ENCODE measurements at places on chromosomes 1 and 21.

DNA sequence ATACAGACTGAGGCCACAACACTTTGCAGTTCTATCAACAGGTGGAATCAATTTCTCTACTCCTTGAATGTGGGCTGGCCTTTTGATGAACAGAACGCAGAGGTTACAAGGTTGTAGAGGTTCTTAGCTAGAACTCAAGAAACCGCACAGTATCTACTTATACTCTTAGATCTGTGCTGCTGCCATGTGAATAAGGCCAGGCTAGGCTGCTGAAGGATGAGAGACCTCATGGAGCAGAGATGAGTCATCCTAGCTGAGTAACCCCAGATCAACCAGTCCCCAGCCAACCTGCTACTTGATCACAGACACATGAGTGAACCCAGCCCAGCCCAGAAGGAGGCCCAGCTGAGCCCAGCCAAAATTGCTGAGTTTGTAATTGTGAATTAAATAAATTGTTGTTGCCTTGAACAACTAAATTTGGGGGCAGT, 35.3 kb upstream of the BCAR3 start:
- DNase-seq: peak; percentile 91

GRCh38 chr1:59016390-59016789, 232.5 kb upstream of the JUN start:
- DNase-seq: no peak

DNA sequence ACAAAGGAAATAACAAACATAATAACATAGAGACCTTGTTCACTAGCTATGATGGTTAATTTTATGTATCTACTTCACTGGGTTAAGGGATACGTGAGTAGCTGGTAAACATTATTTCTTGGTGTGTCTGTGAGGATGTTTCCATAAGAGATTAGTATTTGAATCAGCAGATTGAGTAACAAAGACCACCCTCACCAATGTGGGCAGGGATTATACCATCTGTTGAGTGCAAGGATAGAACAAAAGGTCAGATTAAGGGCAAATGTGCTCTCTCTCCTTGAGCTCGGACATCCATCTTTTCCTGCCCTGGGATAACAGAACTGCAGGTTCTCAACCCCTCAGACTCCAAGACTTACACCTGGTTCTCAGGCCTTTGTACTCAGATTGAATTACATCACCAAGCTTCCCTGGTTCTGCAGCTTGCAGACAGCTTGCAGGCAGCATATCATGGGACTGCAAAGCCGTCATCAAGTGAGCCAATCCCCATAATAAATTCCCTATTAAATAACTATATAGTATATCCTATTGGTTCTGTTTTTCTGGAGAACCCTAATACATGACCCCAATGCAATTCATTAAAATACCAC, 9.2 kb downstream of the SPATA6 start:
- DNase-seq: no peak

DNA sequence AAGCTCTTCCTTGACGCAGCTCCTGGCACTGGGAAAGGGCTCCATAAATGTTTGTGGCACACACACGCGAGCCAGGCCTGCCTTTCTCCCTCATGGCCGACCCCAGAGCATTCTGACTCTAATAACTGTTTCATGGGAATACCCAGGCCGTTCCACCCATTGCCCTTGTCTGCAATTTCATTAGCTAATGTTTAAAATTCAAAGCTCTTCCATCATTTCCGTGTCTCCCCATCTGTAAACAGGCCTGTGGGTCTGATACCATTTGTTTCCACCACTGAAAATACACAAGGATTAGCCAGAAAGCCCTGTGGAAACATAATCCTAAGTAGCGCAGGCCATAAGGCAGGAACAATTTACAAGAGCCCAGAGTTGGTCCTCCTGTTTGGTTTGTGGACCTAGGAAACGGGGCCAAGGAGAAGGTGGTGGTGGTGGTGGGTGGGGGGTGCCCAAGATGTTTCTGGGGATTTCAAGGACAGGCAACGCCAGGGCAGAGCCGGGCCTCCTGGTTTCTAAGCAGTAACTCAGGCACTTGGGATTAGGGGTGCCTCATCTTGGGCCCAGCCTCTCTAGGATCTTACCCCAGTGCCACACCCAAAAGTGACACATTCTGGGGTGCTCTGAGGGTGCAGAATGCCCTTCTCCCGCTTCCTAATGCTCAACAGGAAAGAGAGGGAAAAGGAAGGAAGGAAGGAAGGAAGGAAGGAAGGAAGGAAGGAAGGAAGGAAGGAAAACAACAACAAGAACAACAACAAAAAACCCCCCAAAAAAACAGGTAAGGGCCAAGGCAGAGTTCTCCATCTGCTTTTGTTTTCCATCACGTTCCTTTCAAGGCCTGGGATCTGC, 79.4 kb downstream of the SSBP3 start:
- no peak for DNase-seq

DNA sequence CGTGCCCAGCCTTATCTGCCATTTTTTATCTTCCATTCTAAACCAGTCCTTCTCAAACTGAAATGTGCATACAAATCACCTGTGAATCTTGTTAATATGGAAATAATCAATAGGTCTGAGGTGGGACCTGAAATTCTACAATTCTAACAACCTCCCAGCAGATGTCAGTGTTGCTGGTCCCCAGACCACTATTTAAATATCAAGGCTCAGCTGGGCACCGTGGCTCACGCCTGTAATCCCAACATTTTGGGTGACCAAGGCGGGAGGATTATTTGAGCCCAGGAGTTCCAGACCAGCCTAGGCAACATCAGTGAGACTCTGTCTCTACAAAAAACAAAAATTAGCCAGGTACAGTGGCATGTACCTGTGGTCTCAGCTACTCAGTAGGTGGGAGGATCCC, 4.1 kb downstream of the UQCRHL start:
- DNase-seq: no peak

DNA sequence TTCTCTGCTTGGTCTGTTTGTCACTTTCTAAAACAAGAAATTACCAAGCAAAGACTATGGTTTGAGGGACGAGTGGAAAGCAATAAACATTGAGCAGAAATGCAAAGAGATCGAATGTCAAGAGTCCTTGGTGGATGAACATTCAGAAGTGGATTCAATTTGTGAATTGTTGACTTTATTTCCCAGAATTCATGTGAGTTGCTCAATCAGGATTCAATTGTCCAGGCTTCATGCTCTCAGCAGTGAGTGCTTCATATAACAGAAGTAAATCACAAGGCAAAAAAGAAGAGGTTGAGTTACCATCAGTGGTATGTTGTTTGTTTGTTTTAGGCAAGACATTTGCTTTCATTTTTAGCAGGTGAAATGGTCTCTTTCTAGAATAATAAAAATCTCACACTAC, 31.9 kb downstream of the NGF start:
- DNase-seq: no peak

GRCh38 chr1:246482805-246483568, 24.1 kb downstream of the SMYD3 start:
- DNase-seq: no peak

DNA sequence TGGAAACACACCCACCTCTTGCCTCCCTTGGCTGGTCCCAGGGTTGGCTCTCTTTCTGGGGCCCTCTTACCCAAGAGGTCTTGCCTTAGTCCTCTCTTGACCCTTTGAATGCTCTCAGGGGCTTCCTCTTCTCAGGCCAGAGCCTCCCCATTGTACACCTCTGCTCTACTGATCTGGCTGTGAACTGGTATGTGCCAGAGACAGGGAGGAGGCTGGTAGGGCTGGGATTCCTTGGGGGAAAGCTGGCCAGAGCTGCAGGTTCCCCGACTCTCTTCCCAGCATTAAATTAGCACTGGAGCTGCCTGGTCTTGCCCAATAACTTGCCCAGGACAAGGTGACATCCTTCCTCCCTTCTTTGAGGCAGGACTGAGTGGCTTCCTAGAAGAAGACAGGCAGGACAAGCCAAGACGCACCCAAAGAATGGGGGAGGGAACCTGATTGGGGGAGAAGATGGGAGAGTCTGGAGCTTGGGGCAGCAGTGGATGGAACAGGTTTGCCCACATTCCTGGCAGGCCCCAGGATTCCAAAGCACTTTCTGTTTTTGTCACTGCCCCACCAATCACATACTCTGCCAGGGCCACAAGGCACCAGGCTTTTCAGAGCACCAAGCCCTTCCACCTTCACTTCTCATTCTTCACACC, 37.2 kb upstream of the CITED4 start:
- no peak for DNase-seq

DNA sequence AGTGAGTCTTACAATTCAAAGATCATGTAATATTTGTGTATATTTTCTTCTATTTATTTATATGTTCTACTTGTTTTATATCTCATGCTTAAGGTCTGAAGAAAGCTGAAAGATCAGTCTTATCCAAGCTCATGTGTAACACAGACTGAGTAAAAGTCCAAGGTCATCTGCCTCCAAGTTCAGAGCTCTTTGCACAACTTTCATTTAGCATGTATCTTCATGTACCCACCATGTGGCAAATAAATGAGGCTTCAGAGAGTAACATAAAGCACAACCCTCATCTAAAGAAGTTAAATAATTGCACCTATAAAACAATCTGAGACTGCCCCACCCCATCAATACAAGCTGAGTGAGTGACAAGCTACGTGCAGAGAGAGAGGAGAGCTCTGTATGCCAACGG, 38.5 kb upstream of the PRDX6 start:
- no peak for DNase-seq

DNA sequence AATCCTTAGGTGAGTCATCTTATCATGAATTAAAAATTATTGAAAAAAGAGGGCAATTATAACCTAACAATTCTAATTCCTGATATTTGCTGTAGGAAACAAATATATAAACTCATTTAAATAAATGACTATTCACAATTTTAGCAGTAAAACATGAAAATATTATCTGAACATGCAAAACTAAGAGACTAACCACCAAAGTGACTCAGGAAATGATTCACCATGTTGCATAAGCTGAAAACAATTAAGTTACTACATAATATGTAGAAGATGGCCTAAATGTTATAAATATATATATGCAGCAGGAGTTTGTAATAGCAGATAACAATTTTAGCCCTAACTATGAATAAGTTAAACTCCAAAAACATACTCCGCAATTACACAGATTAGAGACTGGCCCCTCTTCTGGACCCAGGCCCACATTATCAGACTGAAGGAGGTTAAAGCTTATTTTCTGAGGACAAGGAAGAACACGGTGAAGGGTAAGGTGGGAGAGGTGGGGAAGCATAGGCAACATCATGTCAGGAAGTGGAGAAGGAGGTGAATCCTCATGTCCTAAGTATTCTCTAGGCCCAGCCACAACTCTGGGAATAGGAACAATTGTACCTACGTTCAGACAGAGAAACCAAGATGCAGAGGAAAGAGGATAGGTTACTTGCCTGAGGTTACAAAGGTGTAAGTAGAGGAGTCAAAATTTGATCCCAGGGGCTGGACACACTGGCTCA, 15.6 kb upstream of the AIM2 start:
- peak; percentile 71 for DNase-seq

- DNase-seq: peak; percentile 72
Measured at GRCh38 chr1:36099681-36100341, 11.1 kb downstream of the ADPRS start.

GRCh38 chr1:221408117-221408803, 333.6 kb downstream of the DUSP10 start:
- DNase-seq: no peak

DNA sequence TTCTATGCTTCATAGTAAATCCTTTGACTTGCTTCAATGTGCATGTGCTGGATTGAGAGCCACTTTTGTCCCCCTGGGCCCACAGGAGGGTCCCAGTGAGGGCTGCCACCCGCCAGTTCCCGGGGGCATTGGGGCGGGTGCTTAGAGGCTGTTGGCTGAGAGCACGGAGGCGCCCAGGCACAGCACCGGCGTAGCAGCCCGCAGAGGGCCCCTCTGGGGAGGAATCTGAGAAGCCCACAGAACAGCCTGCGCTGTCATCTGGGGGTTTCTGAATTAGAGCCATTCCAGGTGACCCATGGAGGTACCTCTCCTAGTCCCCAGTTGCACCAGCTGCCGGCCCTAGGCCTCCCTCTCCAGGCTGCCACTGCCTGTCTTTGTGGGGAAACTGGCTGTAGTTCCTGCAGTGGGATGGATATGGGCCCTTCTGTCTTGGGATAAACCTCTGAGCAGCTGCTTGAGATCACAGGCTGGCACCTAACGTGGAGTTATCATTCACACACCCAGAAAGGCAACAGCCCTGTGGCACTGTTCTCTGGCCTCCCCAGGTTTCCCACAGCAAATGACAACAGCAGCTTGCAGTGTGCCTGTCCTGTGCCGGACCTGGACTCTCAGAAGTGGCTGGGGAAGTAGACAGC, 39.5 kb downstream of the TMEM51 start:
- DNase-seq: no peak

DNA sequence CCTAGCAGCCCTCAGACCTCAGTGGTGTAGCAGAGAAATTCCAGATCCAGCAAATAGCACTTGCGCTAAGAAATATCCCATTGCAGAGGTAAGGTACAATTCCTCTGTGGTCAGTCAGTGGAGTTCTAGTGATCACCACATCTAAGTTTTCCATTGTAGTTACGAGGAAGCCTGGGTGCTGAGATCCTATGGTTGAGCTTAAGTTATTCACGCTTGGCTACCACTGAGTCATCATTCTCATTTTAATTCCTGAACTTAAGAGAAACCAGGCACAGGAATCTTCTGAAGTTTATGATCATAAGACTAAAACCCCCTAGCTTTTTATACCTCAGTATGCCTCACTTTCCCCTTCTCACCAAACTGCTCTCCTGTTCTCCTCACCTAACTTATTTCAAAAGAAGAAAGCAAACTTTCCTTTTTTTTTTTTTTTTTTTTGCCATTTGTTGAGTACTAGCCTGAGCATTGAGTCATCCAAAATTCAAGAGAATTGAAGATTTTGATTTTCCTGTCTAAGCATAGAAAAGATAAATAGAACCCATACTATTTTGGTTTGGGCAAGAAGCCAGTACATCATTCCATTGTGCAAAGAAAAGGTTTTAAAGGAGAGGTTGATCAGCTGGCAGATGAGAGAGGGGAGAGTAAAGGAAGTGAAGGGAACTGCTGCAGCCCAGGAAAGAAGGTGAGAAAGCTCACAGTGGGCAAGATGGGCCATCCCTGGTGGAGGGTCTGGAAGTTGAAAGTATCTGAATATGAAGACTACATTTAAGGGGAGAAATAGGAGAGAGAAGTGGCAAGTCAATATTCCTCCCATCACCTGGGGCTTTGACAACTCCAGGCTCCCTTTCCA, 39.9 kb downstream of the SERBP1 start:
- peak; percentile 84 for DNase-seq

DNA sequence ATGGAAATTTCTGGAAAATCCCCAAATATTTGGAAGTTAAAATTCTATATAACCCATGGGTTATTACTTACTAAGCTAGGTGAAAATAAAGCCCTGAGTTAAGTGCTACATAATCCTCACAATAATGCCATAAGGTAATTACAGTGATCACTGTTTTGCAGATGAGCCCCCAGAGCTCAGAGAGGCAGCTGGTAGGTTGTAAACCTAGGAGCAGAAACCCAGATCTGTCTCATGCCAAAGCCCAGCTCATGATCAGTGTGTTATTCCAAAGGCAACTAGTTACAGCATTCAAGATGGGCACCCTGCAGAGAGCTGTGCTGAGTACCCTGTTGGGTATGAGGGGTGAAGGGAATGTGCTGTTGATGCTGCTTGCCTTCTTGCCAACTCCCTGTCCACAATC, 10.8 kb upstream of the MYOG start:
- DNase-seq: no peak

DNA sequence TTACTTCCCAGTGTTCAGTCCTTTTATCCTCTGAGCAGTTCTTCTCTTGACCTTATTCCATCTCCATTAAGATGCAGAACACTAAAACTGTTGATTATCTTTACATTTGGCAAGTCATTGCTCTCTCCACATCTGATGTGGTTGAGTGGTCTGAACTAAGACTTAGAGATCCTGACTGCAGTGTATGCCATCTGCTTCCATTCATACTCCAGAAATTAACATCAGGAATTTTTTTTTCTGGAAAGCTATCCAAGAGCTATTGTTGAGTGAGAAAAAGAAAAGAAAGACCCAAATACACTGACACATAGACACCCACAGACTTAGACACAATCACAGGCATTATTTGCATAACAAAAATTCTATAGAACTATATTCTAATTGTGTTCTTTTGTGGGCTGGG, 3.7 kb upstream of the TRIM62 start:
- DNase-seq: no peak

All from HT1080 (cell line).